ENCODE measurements at places on chromosomes 11 and 22.

DNA sequence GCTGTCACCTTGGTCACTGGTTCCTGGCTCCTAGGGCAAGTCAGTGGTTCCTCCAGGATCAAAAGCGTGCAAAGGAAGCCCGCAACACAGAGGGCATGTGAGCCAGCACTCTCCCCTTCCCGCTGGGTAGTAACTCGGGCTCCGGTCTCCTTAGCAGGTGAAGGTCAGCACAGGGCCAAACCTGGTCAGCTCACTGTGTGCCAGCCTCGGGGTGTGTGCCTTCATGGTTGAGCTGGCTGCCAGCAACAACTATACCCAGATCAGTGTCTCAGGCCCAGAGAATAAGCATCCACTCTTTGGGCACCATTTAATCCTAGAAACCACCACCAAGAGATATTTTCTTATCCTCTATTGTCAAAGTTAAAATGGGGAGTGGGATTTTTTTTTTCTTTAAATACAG is 16.1 kb upstream of the CCDC86 start:
- DNase-seq, result no peak

DNA sequence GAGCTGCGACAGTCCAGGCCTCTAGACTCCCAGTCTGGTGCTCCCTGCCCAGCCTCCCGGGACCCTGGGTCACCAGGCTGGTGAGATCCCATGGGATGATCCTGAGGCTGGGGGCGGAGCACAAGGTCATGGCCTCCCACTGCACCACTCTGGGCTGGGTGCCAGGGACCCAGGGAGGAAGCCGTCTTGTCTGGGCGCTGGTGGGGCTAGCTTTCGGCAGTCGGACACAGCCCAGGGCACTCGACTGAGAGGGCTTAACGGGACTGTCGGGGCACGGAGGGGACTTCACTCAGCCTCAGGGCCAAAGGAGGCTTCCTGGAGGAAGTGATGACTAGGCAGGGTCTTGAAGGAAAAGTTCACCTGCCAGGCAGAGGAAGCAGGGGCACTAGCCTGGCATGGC is 39.0 kb downstream of the ZC3H7B start:
- DNase-seq, result no peak

- no peak for DNase-seq
Observed at GRCh38 chr11:126698576-126698975, 302.0 kb downstream of the KIRREL3 start.

DNA sequence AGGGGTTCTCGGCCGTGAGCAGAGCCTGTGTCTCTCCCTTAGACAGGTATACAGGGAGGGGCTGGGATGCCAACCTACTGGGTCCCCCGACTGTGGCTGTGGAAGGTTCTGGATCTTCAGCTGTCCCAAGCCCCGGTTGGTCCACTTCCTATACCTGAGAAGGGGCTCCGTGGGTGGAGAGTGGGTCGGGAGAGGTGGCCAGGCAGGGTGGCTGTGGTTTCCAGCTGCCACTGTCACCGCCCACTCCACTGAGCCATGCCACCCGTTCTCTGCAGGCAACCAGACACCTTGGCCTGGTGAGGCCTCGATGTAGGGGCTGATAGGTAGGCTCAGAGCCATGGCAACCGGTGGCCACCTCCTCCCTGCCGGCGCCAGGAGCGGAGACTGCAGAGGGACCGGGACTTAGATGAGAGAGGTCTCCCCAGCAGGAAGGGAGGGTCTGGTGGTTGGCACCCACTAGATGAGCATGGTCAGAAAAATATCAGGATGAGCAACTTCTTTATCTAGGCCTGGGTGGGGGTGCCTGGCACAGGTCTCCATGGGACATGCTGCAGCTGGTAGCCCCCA is 53.8 kb downstream of the TRIOBP start:
- DNase-seq, result no peak

DNA sequence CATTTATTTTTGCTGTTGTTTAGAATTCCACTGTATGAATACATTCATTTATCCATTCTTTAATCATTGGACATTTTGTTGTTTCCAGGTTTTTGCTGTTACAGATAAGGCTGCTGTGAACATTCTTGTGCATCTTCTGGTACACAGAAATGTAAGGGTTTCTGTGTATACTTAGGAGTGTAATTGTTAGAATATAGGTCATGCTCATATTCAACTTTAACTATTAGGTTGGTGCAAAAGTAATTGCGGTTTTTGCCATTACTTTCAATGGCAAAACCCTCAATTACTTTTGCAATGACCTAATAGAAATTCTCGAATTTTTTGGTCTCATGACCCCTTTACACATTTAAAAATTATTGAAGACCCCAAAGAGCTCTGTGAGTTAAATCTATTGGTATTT is 17.3 kb downstream of the ACER3 start:
- no peak for DNase-seq

DNA sequence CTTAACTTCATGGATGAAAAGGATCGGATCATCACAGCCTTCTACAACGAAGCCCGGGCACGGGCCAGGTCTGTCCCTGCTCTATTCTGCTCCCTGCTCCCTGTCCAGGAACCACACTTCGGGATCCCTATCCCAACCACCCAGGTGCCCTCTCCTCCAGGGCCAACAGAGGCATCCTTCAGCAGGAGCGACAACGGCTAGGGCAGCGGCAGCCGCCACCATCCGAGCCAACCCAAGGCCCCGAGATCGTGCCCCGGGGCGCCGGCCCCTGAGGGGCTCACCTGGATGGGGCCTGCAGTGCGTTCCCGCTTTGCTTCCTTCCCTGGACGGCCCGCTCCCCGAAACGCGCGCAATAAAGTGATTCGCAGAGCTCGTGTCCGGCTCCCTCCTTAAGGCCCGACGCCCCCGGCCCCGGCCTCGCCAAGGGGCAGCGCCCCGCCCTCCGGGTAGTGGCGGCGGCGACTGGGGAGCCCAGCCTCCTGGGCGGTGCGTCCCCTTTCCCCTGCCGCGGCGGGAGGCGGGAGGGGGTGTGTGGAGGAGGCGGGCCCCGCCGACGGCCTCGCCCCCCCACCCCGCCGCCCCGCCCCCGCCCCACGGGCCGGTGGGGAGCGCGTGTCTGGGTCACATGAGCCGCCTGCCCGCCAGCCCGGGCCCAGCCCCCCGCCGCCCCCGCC is at the start of gene VEGFB:
TSS of gene VEGFB (plus strand) at position 672 of the 674 bp plus-strand sequence. CDS start 250 bp downstream, outside the sequence.
- peak; percentile 68 for DNase-seq

DNA sequence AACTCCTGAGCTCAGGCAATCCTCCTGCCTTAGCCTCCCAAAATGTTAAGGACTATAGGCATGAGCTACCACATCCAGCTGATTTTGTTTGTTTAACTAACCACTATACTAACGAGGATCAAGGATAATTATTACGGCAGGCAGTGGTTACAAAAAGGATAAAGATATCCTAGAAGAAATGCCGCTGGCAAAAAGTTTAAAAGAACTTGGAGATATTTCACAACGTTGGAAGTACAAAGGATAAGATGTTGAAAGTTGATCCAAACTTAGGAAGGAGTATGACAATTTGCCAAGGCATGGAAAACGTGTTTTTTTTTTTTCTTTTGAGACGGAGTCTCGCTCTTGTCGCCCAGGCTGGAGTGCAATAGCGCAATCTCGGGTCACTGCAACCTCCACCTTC is 13.4 kb downstream of the AP5B1 start:
- no peak for DNase-seq

- no peak for DNase-seq
Observed at GRCh38 chr22:50082197-50082715, 3.0 kb downstream of the MLC1 start.

DNA sequence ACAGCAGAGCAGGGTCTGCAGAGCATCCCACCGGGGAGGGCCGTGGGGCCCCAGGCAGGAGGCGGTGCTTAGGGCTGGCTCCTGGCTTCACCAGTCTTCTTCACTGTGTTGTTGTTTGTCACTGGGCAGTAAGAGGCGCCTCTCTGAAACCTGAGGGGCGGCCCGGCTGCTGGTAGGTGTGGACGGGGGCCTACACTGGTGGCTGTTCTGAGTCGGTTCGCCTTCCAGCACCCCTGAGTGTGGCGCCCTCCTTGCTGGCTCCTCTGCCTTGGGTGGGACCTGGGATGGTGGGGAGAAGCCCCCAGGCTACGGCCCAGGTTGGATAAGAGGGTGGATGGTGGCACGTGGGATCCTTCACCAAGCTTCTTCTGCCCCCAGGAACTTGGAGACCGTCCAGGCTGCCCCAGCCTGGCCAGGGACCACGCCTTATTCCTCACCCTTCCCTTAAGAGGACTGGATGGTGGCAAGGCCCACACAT is 10.4 kb upstream of the GRAMD4 start:
- DNase-seq, result no peak

GRCh38 chr22:49948958-49949913 is 11.3 kb upstream of the PIM3 start:
- DNase-seq, result no peak

DNA sequence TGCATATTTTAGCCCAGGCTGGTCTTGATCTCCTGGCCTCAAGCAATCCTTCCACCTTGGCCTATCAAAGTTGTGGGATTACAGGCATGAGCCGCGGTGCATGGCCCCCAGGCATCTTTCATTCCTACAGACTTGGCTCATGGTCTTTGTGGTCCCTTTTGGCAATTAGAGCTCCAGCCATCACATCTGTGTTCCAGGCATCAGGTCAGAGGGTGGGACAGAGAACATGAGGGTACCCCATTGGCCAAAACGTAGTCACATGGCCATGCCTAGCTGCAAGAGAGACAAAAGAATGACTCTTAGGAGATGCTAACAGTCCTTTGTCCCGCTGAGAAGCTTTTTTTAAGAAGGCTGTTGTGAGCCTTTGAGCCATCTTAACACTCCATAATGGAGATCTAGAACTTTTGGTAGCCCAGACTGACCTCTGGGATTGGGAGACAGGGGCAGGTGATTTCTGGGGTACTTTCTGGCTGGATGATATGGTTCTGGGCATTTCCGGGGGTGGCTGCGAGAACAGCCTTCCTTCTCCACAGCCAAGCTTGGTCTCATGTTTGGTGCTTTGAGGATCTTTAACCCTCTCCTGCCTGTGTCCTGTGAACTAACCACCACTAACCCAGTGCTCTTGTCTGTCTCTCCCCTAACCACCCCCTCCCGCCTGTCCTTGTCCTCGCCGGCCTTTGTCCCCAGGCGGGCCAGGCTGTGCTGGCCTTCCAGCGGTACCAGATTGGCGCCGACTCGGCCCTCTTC is 18.4 kb upstream of the TAB1 start:
- no peak for DNase-seq

DNA sequence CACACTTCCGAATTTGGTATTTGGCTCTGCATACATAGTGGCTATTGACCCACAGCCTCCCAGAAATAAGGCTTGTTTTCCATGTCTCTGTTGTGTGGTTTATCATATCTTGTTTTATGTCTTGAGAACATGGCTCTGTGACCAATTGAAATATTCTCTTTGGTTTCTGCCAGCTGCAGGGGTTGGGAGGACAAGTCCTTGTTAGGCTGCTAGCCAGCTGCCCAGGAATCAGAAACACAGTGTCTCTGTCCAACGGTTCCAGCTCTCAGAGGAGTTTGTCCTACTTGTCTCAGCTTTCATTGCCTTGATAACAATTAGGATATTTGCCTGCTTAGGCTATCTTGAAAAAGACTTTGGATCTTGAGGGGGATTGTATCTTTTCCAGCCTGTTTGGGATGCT is 6.0 kb upstream of the SLC7A4 start:
- DNase-seq, result no peak

DNA sequence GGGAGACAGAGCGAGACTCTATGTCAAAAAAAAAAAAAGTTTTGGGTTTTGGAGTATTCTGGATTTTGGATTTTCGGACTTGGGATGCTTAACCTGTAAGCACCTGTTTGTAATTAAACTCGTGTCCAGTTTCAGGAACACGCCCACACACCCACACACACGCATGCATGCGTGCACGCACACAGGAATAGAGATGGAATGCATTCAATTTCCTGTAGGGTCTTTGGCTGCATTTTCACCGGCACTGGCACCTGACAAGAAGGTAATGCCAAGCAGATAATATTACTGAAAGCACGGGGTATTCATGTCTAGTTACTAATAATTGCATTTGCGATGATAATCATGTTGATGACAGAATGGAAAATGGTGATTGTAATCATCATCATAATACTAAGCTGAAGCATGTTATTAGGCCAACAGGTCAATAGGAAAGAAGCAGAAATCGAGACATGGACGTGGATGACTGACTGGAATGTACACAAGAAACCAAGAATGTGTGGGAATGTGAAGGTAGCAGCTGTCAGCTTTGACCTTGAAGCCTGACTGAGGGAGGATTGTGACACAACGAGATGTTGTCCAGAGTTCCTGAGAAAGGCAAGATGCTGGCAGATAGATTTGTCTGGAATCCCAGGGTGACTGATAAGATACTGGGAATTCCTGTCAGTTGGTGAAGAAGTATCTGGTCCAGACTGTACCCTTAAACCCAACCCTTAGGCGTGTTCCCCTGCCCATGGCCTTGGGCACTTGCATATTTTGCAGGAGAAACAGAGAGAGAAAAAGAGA is 108.6 kb downstream of the SYN3 start:
- no peak for DNase-seq

DNA sequence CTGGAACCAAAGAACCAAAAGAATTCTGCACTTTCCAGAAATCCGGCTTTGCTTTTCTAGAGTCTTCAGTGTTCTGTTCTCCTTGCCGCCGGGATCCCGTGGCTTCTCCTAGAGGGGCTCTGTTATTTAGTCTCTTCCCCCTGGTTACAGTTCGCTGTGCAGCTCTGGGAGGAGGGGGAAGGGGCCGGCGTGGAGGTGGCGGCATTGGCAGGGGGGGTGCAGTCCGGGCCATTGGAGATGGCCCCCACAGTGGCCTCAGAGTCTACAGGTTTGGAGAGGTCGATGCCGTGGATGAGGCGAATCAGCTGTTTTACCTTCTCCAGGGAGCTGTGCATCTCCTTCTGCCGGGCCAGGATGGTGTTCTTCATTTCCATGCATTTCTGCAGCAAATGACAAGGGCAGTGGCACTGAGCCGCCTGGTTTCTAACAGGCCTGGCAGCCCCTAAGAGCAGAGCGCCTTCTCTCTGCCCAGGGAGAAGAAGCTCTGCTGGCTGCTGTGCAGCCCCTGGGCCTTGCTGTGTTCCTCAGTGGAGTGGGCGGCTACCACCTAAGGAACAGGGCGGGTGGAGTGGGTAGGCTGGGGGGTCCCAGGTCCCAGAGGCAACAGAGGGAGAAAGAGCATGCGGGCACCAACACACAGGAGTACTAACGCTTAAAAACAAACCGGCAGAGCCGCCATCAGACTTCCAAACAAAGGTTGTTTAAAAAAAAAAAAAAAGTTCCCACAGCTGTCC is 11.6 kb downstream of the LARGE2 start:
- no peak for DNase-seq

GRCh38 chr11:107457205-107457557 is 444 bp downstream of the CWF19L2 start:
- DNase-seq, result peak; percentile 3

- peak; percentile 53 for DNase-seq
Observed at GRCh38 chr11:32529994-32530588, 53.5 kb upstream of the EIF3M start.

DNA sequence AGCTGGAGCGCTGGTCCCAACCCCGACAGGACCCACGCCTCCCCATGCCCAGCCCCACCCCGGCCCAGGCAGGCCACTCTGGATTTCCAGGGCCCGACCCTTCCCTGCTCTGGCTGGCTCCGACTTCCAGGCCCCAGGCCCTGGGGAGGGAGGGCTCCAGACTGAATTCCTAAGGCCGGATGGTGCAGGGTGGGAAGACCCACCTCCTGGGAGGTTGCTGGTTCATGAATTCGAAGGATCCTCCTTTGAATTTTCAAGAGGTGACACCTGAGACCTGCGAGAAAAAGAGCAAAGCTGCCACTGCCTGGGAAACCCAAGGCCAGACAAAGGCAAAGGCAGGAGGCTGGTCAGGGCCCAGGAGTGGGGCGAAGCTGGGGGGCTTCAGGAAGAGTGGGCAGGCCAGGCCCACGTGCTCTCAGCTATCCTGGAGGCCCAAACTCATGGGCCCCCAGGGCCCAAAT is 47.0 kb upstream of the LINC01488 start:
- no peak for DNase-seq

- no peak for DNase-seq
Observed at GRCh38 chr22:17952273-17952801, 72.0 kb downstream of the MICAL3 start.

- no peak for DNase-seq
Observed at GRCh38 chr22:40862537-40862936, 624 bp upstream of the DNAJB7 start.
